GM04504 (cell line): ENCODE measurements at places on chromosomes 4 and X.

DNA sequence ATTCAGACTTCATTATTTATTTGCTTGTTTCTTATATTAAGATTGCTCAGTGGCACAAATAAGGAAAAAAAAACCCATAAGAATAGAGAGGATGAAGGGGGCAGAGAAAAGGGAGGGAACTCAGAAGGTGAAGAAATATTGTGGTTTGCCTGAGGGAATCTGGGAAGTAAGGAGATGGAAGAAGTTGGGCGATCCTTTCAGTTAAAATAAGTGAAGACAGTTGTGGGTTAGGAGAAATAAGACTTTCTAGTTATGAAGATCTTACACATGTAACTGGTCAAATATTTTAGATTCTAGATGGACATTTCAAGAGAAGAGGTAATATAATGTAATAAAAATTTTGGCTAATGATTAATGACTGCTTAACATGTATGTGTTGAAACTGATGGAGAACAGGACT, 138.7 kb upstream of the LIMCH1 start:
- DNase-seq, result peak; percentile 32

DNA sequence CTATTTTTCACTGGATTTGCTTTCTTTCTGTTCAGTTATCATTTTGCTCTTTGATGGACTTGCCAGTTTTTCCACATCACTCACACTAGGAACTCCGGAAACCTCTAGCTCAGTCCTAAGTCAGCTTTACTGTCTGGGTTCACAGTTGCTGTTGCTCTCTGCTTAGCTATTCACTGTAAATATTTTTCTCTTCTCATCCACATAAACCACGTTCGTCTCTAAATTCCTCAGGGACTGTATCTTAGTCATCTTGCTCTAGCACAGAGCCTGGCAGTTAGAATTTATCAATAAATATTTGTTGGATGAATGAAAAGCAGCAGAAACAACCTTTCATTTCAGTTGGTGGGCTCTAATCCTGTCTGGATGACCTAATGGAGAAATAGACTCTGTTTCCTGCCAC, 119.4 kb upstream of the DMD start:
- DNase-seq, result no peak

DNA sequence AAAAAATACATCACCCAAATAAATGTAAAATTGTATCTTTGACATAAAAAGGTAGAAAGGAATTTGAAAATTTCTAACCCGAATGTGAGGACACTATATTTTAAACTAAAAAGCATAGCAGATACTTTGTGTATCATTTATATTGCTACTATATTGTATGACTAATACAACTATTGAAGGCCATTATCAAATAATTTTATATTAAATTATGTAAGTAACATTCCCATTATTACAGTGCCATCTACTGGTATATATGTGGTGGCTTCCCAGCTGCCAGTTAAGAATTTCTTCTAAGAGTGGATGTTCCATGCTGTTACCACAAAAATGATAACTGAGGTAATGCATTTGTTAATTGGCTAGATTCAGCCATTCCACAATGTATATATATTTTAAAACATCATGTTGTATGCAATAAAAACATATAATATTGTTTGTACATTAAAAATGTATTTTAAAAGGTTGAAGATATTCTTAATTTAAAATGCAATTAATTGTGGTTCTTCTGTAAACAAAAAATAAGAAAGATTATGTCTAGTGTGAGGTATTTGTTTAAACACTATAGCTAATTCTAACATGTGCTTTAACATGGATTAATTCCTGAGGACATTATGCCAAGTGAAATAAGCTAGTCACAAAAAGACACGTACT, 65.3 kb downstream of the EGF start:
- no peak for DNase-seq

DNA sequence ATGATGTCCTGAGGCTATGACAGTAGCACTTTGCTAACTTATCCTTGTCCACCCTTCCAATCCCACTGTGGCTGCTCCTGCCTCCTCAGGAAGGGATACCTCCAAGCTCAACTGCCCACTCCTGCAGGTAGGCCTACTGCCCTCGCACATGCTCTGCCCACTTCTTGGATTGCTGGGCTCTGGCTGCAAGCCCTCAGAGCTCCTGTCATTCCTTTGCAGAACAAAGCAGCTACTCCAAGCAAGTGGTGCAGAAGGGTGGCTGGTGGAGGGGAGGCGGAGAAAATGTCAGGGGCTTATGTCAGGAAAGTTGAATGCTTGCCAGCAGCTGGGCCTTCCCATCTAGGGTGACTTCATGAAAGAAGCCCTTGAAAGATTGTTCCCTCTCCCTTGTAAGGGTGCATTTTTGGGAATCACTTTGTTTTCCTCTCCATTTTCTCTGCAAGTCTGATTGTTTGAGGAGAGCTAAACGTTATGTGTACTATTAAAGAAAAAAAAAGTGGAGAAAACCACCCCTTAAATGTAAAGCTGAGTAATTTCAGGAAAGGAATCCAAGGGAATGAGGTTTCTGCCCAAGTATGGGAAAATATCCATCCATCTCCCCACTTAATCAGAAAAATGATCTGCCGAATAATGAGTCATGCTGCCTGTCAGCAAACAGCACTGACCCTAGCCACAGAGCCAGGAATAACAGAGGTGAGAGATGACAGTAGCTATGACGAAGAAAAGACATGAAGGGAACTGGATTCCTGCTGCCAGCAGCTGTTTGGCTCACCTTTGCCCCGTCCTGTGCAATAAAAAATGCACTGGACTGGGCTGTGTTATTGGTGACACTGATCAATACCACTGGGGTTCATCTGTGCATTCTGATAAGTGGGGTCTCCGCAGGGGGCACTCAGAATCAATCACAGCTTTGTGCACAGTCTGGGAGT, 102.0 kb downstream of the RTL5 start:
- DNase-seq, result peak; percentile 48

- DNase-seq, result no peak
Measured at GRCh38 chrX:1483843-1484637, 31.3 kb upstream of the ASMTL start.

- DNase-seq, result no peak
Measured at GRCh38 chrX:44063606-44064005, 90.4 kb upstream of the NDP start.

DNA sequence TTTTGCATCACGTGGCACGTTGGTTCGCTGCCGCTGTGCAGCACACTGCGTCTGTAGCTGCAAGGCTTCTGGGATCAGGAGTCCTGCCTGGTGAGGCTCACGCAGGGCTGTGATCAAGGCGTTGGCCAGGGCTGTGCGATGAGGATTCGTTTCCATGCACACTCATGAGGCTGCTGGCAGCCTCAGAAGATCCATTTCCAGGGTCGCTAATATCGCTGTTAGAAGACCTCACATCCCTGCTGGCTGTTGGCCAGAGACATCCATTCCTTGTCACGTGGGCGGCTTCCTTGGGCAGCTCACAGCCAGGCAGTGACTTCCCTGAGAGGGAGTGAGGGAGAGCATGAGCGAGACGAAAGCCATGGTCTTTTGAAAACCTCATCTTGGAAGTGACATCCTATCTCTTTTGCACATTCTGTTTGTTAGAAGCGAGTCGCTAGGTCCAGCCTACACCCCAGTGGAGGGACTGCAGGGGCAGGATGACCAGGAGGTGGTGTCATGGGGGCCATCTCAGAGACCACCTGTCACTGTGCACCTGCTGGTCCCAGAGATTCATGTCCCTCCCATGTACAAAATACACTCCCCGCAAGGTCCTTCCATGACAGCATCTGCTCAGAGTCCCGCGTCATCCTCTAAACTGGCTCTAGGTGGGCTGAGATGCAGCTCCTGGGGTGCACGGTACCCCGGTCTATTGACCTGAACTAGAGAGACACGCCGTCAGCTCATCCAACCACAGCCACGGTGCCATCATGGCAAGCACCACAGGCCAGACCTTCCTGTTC, 12.2 kb downstream of the RGS12 start:
- no peak for DNase-seq

DNA sequence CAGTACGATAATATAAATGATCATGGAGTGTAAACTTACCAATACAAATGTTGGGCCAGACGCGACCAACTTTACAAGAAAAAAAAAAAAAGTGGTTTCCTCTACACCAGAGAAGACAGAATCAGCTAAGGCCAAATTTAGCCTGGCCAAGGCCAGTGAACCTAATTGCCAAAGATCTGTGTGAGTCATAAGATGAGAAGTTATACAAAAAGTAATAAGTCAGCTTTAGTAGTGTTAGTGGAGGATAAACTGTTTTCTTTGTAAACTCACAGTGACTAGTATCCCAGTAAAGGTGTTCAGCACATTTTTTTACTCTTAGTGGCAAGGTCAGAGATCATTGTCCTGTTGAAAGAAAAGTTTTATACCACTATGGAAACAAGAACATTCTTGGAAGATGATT, 531.4 kb upstream of the TECRL start:
- no peak for DNase-seq

- DNase-seq, result no peak
Measured at GRCh38 chrX:72025236-72025770, 106.4 kb downstream of the RTL5 start.

DNA sequence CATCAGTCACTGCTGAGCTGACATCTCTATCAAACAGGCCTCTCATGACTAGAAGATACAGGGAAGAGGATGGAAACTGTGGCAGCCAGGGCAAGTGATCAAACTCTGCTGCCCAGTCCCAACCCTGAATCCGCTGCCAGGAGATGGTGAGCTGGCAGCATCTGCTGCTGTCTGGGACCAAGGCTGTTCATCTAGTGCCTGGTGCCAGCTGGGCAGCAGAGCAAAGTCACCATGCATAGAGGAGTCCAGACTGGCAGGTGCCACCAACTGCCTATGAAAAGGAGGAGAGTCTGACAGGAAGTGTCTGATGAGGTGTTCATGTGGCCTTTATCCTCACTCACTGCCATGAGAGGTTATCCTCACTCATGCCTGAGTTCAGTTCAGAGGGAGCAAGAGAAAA, 518.9 kb downstream of the MID1IP1 start:
- DNase-seq, result no peak

DNA sequence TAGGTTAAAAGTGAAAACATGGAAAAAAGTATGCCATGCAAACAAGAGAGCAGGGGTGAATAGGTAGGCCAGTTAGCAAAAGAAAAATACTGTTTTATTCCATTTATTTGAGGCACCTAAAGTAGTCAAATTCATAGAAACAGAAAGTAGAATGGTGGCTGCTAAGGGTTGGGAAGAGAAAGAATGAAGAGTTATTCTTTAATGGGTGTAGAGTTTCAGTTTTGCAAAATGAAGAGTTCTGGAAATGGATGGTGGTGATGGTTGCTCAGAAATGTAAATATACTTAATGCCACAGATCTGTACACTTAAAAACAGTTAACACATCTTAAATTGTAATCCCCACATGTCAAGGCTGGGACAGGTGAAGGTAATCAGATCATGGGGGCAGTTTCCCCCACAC, 29.7 kb downstream of the PARM1 start:
- DNase-seq, result no peak

GRCh38 chr4:89110986-89111832, at the start of gene TIGD2:
TIGD2 (plus strand) TSS chr4:89111533; CDS start chr4:89112975, 1,442 bp downstream.
- DNase-seq, result peak; percentile 73

- DNase-seq, result no peak
Measured at GRCh38 chrX:129561453-129561852, 21.4 kb downstream of the OCRL start.

GRCh38 chrX:30533835-30534234, 43.7 kb downstream of the TASL start:
- no peak for DNase-seq

GRCh38 chr4:577499-578450, 1.7 kb upstream of the TMEM271 start:
- no peak for DNase-seq

DNA sequence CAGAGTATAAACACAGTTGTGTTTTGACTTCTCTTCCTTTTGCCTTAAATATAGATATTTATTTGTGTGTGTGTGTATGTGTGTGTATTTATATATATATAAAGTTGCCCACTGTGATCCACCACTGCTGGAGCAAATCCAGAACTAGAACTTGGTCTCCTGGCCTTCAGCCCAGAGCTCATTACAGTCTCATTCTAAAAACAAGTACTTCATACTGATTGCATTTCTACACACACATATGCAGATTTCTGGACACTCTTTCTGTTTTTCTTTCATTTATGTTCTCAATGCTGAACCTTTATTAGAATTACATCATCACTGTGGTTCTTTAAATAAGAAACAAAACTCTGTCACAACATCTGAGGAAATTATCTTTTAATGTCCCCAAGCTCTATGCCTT, 381 bp downstream of the TXK start:
- no peak for DNase-seq

DNA sequence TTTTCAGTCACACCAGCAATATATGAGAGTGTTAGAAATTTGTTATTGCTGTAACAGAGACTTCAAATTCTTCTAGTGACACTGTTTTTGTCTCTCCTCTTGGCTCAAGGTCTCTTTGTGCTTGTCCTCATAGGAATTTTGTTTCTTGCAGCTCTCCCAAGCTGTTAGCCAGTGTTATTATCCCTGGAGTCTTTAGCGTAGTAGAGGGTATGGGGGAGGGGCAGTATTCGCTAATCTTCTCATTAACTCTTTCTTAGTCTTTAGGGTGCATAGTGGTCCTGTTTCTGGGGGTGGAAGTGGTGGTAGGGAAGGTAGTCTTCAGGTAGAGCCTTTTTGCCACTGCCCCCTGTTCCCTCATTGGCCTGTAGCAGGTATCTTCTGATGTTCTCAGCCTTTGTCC, 79.4 kb downstream of the JADE3 start:
- no peak for DNase-seq

GRCh38 chr4:115090483-115091075, 22.8 kb downstream of the NDST4 start:
- DNase-seq, result no peak

- no peak for DNase-seq
Measured at GRCh38 chr4:120447774-120448173, 381.1 kb upstream of the MAD2L1 start.

DNA sequence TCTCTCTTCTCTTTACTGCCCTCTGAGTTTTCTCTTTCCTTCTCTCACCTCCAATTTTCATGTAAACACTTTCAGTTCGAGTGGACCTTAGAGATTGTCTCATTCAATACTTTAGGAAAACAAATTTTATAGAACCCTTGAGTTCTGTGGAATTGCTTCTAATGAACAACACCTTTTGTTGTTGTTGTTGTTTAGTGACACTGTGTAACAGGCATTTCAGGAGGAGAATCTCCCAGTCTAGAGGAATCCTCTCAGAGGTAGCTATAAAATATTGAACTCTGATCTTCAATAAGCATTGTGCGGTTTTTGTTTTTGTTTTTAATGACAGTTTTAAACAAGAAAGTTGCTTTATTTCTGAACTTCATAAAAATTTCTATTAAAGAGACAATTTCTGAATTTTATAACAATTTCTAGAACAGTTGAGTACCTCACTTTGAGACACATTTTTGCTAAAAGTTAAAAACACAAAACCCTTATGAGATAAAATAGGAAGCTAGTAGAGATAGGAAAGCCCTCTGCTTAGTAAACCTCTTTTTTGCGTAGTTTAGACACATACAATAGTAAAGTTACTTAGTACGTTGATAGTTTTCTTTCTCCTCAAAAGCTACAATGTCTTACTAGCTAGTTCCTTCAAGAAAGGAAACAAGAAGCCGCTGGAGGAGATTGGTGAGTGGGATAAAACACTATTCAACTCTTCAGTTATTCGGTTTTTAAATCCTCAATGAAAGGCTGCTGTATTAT, 38.8 kb downstream of the CLCN3 start:
- no peak for DNase-seq

GRCh38 chrX:150503898-150504219, 64.6 kb upstream of the MTM1 start:
- no peak for DNase-seq
